Effector CD4-positive, alpha-beta T cell (primary cell): ENCODE measurements at places on chromosomes 3 and 15.
A peak's percentile ranks its signal among the peaks of the same experiment; 100 is the strongest.

- DNase-seq = no peak
Measured at GRCh38 chr3:177330779-177331178, 133.5 kb upstream of the TBL1XR1 start.

GRCh38 chr15:55782901-55783300 lies 39.9 kb upstream of the PRTG start:
- DNase-seq = no peak

DNA sequence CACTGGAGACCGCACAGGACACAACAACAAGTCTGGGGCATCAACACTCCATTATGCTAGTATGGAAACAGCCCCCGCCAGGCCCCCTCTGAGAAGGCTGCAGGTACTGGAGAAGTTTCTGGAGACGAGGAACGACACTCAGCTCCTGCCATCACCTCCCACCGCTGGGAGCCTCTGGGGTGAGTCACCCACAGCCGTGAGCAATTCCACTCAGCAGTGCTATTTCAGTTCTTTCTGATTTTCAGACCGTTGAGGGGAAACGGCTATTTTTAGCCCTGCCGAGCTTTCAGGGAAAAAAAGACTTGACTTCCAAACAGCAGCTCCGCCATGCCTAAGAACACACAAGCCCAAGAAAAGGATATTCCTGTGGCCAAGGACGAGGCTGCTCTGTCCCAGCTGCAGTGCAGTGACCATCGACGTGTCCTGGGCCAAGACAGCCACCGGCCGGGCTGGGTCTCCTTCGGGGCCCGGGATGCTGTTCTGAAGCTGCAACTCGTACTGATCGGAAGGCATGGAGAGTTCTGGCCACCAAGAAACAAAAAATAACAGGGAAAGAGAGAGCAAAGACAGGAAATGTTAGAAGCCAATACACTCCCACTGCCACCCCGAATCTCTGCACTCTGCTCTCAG lies 40.8 kb downstream of the NUP210 start:
- no peak for DNase-seq

DNA sequence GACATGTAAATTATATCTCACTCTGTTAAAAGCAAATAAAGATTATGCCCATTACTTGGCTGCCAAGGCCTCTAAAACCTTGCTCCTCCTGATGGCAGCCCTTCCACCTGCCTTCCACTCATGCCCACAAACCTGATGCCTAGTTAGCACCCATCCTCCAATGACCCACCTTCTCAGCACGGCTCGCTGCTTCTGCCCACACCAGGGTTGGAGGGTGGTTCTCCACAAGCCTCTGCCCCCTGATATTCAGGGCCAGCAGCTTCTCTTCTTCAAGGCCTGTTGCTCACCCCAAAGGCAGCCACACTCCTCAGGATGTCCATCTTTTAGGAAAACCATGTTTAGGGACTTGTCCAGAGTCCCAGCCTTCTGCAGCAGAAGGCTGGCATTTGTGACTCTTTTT lies 263.4 kb upstream of the TLE3 start:
- DNase-seq = no peak

GRCh38 chr3:143608966-143609365 lies 239.3 kb downstream of the SLC9A9 start:
- DNase-seq = no peak

DNA sequence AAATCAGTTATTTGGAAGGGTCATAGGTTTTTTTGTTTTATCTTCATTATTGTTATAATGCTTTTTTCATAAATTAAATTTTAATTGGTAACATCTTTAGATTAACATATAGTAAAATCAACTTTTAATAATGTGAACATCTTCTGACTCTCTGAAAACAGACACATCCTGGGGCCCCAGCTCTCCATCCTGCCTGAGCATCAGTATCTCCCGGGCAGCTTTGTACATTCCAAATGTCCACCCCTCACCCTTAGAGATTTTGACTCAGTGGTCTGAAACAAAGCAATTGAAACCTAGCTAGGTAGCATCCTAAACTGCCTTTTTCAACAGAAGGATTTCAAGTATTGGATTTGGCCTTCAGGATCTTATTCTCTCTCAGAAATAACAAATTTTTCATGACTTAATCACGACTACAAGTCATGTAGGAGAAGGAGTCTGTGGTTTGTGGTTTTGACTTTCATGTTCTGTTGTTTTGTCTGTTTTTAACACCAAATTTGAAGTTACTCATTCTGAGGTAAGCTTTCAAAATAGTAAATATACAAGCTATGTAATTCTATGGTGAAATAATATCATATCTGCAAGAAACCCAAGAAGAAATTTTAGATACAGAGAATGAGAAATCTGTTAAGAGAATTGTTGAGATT lies 147.3 kb upstream of the UBE2E2 start:
- no peak for DNase-seq

DNA sequence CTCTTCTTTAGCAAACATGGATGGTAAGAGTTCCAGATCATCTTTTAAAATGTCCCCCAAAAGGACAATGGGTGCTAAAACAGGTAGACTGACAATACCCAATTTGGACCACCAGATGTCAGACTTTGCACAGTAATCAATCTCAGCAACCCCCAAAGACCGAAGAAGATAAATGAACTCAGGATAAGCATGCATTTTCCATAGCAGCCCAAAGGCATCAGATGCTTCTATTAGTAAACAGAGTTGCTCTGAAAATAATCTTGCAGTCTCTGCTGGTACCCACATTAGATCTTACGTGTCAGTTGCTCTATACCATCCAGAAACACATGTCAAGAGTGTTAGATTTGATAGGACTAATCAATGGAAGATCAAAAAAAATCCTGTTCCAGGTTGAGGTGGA lies 20.6 kb downstream of the MYH15 start:
- peak; percentile 34 for DNase-seq

DNA sequence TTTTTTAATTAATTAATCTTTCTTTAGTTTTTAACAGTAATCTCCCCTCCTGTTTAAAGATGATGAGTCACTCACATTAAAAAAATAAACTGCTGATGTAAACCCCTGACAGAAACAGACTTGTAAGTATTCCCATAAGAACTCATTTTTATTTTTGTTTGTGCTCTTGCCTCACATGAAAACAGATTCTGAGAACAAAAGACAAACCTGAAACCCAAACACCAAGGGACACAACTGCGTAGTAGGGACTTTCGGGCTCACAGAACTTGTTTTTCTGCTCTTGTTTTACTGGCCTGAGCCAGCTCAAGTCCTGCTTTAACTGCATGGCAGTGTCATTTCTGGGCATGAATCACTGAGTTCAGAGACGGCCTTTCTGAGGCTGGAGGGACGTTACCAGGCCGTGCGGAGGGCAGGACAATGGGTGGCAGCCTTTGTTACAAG lies 600.8 kb downstream of the FOXP1 start:
- DNase-seq = no peak

- no peak for DNase-seq
Measured at GRCh38 chr15:91965501-91966193, 112.1 kb downstream of the SLCO3A1 start.

DNA sequence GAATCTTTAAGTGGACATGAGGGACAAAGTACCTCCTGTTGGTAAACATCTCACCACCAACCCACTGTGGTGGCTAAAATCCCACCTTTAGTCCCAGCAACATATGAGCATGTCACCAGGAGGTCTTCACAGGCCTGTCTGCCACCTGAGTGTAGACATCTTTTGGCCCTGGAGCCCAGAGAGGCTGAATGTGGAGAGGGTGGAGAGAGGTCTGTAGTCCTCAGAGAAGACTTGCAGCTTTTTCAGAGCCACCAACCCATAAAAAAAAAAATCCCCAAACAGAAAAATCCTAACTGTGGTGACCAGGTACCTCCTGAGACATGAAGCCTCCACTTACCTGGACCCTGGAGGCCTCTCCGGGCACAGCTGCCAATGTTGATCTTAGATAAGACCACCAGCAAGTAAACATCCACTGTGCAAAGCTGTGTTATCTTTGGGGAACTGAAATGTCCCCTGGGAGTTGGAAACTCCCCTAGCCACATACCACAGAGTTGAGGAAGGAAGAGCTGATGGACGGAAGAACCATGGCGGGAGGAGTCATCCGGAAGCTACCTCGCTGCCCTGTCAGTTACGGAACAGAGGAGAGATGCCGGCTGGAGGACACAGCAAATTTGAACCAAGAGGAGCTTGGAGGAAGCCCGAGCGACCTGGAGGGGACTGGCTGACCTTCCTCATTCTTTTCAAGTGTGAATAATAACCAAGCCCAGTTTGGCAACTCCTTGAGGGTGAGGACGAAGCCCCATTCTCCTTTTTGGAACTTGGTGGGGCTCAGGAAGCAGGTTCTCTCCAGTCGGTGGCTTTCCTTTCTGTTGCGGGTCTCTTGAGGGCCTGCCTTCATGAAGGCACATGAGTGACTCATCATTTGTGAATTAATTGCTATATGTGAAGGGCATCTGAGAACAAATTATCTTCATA lies at the start of gene GHRL:
GHRL (minus strand) TSS at position 443 of the 915 bp plus-strand sequence. CDS start 2,767 bp downstream, outside the sequence.
- DNase-seq = no peak

DNA sequence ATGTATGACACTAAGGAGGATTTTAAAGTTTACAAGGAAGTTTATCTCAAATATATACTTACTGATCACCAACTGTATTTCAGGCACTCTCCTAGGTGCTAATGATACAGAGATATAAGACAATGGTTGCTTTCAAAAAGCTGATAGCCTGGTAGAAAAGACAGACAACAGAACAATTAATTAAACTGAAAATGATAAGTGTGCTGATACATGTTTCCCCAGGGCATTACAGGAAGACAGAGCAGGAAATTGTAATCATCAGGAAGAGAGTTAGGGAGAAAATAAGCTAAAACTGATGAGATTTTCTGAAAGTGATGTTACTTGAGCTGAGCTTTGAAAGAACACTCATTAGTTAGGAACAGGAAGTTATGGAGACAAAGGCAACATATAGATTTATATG lies 229.7 kb downstream of the RSRC1 start:
- DNase-seq = no peak

GRCh38 chr3:148600902-148601765 lies 96.6 kb upstream of the AGTR1 start:
- DNase-seq = no peak

GRCh38 chr15:98113327-98113726 lies 152.8 kb downstream of the ARRDC4 start:
- DNase-seq = no peak

DNA sequence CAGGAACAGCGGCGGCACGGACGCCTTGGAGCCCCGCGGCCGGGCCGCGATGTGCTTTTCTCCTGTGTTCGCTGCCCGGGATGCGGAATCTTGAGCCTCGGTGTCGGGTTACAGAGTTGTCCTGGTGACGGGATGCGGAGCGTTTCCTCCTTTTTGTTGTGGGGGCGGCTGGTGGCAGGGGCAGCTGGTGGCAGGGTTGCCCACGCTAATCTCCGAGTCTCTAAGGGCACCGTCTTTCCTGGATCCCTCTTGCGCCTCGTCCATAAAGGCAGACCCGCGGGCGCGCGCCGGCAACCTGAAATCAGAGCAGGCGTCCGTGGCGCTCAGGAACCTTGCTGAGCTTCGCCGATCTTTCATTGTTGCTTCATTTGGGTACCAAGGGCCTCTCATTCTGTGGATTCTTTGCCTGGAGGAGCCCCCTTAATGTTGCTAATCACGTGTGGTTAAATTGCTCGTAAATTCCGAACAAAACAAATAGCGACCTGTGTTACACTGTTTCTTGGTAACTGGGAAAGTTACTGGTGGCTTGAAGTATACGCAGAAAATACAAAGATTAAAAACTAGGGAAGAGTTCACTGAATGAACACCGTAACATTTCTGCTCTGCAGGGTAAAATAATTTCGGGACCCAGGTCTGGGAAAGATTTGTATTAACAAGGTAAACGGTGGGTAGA lies 844 bp upstream of the PFN2 start:
- peak; percentile 14 for DNase-seq
